ENCODE measurements at places on chromosomes 2 and 18. TPM values are rescaled to one million over a fixed set of nuclear protein-coding genes. Genes with fewer than 3 reads are reported as not detected.

- H3K4me3 ChIP-seq = no peak overlapping the region
- H3K27me3 ChIP-seq = no peaks in the 10 kb centered on the region
- H3K4me1 ChIP-seq = no peaks in the 10 kb centered on the region
Observed at GRCh38 chr2:147829106-147829505, 15.7 kb upstream of the ACVR2A start.

Gene TUBA4B
- not detected for total RNA-seq

GRCh38 chr2:188076149-188077056 is 215.3 kb upstream of the GULP1 start:
- no peaks in the 10 kb centered on the region for H3K27me3 ChIP-seq
- no peaks in the 10 kb centered on the region for H3K36me3 ChIP-seq
- H3K4me1 ChIP-seq = no peaks in the 10 kb centered on the region
- H3K4me3 ChIP-seq = no peak overlapping the region

Gene RSAD2
- total RNA-seq = 18.0 TPM

Gene SRD5A2
- not detected for total RNA-seq

Gene FBXO36
- 1.2 TPM for total RNA-seq

DNA sequence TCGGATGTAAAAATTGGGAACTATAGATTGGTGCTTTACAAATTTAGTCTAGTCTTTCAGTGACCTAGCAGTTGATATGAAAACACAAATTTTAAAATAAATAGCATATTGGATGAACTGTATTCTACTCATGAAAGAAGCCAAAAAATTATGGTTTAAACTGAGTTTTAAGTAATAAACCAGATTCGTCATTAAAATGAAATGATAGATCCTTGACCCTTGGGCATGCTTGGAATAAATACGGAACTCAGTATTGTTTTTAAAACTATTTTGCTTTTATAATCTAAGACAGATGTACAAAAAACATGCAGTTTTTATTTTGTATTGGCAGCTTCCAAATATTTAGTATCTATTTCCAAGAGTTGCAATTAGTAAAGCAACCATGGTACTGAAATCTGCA is 34.6 kb upstream of the TBR1 start:
- no peak overlapping the region for H3K4me3 ChIP-seq
- no peak overlapping the region for H3K27ac ChIP-seq
- peaks cover 18% of the 10 kb centered on the region for H3K36me3 ChIP-seq
- no peaks in the 10 kb centered on the region for H3K27me3 ChIP-seq
- peaks cover 4% of the 10 kb centered on the region for H3K4me1 ChIP-seq
